ENCODE measurements at places on chromosomes 4 and X. TPM values are rescaled to one million over a fixed set of nuclear protein-coding genes. Genes with fewer than 3 reads are reported as not detected.

GPR143 gene
- 7.1 TPM for total RNA-seq

GRCh38 chr4:2928242-2929176 lies 34.7 kb downstream of the NOP14 start:
- no peak for DNase-seq
- no peak overlapping the region for H3K4me3 ChIP-seq
- peaks cover 10% of the 10 kb centered on the region for H3K4me1 ChIP-seq
- H3K27ac ChIP-seq = peak overlapping the region; percentile 83
- peaks cover 15% of the 10 kb centered on the region for H3K36me3 ChIP-seq
- H3K27me3 ChIP-seq = no peaks in the 10 kb centered on the region

ALPK1 gene
- 1.8 TPM for total RNA-seq

CSN1S1 gene
- total RNA-seq = not detected

- no peak for DNase-seq
- H3K36me3 ChIP-seq = no peaks in the 10 kb centered on the region
- peaks cover 3% of the 10 kb centered on the region for H3K4me1 ChIP-seq
- H3K27ac ChIP-seq = no peak overlapping the region
- no peaks in the 10 kb centered on the region for H3K27me3 ChIP-seq
Measured at GRCh38 chrX:116827063-116827462, 364.3 kb upstream of the CT83 start.

- no peak overlapping the region for H3K27ac ChIP-seq
- no peaks in the 10 kb centered on the region for H3K4me1 ChIP-seq
- no peak for DNase-seq
- H3K27me3 ChIP-seq = peaks cover 17% of the 10 kb centered on the region
Measured at GRCh38 chrX:574251-574650, 56.3 kb upstream of the SHOX start.

CCDC110 gene
- 3.1 TPM for total RNA-seq

DNA sequence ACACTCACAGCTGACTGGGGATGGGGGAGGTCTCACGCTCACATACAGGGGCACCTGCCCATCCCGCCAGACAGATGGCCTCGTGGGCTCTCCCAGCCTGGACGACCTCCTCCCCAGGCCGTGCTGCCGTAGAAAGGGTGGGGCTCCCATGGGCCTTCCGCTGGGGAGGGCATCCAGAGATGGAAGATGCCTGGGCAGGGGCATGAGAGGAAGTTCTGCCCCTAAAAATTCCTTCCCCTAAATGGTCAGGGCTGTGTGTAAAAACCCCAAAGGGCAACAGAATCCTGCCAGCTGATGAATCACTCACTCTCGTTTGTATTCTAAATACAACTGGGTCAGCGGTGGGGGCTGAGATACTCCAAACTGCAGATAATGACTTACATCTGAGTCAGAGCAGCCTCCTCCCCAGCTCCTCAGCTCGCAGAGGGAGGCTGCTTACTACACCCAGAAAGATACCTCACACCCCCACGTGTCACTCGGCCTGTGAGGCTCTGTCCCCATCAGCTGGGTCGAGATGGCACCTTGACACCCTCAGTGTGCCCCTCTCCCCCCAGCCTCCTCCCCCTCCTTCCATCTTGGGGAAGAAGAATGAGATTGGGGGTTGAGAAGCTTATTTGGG lies 10.1 kb downstream of the WDR1 start:
- peaks cover 18% of the 10 kb centered on the region for H3K4me1 ChIP-seq
- DNase-seq = no peak
- H3K27ac ChIP-seq = no peak overlapping the region

PGM2 gene
- 31.9 TPM for total RNA-seq

DNA sequence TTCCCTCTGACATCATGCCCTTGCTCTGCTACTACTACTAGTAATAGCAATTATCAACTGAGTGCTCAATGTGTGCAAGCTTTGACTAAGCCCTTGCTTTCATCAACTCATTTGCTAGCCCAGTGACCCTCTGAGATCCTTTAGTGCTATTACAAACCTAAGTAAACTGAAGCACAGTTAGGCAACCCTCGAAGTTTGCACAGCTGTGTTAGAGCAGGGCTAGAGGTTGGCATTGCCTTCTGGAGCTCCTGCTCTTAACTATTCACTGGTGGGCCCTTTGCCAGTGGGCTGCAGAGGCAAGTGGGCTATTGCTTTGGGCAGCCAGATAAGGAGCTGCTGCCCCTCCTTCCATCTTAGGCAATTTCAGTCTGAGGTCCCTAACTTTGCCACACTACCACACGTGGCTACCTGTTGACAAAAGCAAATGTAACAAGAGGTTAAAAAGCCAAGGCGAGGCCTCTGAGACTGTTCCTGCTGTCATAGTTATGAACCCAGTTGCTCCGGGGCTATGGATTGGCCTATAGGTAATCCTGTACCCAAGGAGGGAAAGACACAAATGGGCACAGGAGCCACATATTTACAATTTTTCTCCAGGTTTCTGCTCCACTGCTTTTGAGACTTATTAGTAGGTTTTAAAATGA lies 41.5 kb upstream of the ANKRD50 start:
- H3K4me3 ChIP-seq = no peak overlapping the region
- H3K27ac ChIP-seq = no peak overlapping the region
- no peaks in the 10 kb centered on the region for H3K27me3 ChIP-seq

GRCh38 chr4:104930298-104930697 lies 216.4 kb upstream of the TET2 start:
- H3K27ac ChIP-seq = no peak overlapping the region
- no peaks in the 10 kb centered on the region for H3K36me3 ChIP-seq
- no peak overlapping the region for H3K4me3 ChIP-seq
- no peak for DNase-seq
- no peaks in the 10 kb centered on the region for H3K27me3 ChIP-seq

GRCh38 chr4:25977397-25978170 lies 63.6 kb downstream of the SMIM20 start:
- peak overlapping the region; percentile 63 for H3K27ac ChIP-seq
- no peak for DNase-seq
- H3K4me3 ChIP-seq = no peak overlapping the region
- H3K27me3 ChIP-seq = no peaks in the 10 kb centered on the region
- peaks cover 1% of the 10 kb centered on the region for H3K4me1 ChIP-seq

TRPC3 gene
- 0.84 TPM for total RNA-seq

DNA sequence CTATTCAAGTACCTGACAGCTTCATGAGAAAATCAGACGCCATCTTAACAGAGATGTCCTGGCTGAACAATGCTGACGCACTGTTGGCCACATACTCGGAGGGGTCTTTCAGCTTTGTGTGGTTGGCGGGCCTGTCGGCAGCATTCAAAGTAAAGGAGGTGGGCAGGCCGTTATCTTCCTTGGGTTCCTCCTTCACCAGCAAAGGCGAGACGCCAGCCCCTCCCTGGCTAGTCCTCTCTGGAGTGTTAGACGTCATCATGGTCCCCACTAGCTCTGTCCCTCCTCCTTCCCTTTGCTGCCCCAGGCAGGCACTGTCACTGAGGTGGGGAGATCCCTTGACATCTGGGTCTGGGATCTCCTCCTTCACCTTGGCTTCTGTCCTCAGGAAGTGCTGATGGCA lies 53.0 kb downstream of the ZNF827 start:
- no peaks in the 10 kb centered on the region for H3K27me3 ChIP-seq
- H3K36me3 ChIP-seq = peaks cover 17% of the 10 kb centered on the region
- H3K4me3 ChIP-seq = no peak overlapping the region
- H3K27ac ChIP-seq = no peak overlapping the region
- H3K4me1 ChIP-seq = peaks cover 14% of the 10 kb centered on the region

Data from progenitor cell of endocrine pancreas (in vitro differentiated cells).